ENCODE measurements at places on chromosomes 1 and 21.

DNA sequence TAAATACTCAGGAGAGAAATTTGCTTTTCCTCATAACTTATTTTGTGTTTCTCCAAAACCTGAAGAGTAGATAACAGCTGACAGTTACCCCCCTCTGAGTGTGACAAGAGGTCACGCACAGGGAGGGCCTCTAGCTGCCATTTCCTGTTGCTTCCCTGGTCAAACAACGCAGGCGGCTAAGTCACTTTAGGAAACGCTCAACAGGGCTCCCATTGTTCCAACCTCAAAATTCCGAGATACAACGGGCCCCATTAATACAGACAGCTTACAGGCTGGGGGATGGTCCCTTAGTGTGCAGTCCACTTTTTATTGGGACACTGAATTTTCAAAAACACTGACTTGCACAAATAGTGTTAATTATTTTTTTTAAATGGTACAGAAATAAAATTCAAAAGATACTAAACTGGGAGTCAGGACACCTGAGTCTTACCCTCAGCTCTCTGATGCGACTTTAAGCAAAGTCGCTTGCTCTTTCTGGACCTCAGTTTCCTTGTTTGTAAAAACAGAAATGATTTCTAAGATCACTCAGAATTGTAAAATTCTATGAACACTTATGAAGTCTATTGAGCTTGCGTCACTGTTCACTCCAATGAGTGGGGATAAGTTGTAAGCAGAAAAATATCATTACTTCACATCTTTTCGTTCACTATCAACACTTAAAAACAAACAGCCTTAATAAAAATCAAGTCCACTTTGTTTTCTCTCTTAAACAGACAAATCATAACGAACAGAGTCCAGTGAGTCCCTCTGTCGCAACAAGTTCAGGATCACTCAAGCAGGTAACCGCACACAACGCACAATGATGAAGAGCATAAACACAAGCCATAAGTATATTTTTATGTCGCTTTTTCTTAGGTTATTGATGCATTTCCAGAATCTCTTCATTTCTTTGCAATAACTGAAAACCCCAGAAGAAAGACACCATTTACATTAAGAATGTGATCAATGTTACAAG is 13.5 kb downstream of the LZIC start:
- no peak for DNase-seq

- DNase-seq: no peak
Measured at GRCh38 chr1:206690516-206690915, 5.8 kb downstream of the MAPKAPK2 start.

DNA sequence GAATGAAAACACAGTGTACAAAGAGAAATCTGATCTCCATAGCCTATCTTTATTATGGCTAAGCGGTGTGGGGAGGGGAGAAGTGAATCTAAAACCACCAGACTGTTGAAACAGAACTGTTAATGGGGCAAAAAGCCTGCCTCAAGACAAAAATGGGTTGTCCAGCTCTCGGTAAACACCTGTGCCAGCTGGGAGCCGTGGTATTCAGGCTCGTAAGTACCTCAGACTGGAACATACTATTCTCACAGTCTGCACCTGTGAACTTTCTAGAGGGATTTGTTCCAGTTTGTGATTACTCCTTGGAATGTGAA is 42.7 kb upstream of the ATP1A1 start:
- peak; percentile 77 for DNase-seq

DNA sequence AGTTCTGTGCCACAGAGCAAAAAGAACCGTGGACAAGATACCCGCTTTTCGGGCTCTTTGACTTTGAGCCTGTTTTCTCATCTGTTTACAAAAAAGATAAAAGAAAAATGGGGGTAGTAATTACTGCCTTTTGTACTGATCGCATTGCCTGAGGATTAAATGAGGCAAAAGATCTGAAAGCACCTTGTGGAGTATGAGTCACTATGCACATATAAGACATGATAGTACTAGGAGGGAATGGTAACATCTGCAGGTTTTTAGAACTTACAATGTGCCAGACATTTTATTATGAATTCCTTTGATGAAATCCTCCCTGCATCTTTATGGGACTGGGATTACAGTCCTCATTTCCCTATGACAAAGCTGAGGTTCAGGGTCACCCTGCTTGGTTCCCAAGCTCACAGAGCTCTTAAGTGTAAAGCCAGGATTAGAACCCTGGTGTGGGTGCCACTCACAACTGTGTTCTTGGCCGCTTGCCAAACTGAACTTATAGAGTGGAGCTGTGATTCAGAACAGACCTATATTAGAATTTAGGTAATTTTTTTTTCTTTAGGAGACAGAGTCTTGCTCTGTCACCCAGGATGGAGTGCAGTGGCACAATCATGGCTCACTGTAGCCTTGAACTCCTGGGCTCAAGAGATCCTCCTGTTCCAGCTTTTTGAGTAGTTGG is 1.8 kb downstream of the DISC1 start:
- no peak for DNase-seq

GRCh38 chr1:97332716-97333115 is 588.1 kb downstream of the DPYD start:
- no peak for DNase-seq

GRCh38 chr1:113998361-113998760 is 19.1 kb downstream of the OLFML3 start:
- no peak for DNase-seq

GRCh38 chr1:186299570-186299969 is 75.5 kb downstream of the TPR start:
- DNase-seq: no peak

GRCh38 chr1:44780583-44781121 is 5.3 kb downstream of the RPS8 start:
- DNase-seq: no peak

GRCh38 chr1:162220009-162220539 is 150.6 kb downstream of the NOS1AP start:
- DNase-seq: no peak

DNA sequence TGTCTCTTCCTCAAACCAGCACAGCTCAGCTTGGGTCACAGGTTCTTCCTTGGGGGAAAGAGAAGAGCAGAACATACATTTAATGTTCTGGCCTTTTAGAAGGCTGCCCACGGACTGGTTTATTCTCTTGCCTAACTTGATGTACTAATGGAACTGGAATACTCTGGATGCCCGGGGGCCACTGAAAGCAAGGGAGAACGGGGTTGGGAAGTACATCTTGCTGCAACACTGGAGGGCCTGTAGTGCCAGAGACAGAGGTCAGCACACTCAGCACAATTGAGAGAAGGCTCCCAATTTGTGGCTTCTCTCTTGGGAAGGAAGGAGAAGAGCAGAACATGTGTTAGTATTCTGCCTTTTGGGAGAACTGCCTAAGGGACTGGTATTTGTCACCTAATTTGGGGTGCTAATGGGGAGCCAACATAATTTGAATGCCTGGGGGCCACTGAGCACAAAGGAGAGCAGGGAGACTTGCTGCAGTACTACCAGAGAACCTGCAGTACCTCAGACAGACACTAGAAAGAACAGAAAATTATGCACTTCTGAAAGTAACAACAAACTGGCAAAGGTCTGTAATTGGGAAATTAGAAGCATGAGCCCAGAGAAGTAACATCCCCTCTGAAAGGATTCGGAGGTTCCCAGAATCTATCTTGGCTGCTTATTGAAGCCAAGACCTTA is 14.1 kb downstream of the ZNF691 start:
- DNase-seq: no peak

- DNase-seq: no peak
Measured at GRCh38 chr1:24536391-24536840, 19.5 kb upstream of the NCMAP start.

GRCh38 chr1:203711251-203712007 is 53.6 kb upstream of the LAX1 start:
- DNase-seq: no peak

DNA sequence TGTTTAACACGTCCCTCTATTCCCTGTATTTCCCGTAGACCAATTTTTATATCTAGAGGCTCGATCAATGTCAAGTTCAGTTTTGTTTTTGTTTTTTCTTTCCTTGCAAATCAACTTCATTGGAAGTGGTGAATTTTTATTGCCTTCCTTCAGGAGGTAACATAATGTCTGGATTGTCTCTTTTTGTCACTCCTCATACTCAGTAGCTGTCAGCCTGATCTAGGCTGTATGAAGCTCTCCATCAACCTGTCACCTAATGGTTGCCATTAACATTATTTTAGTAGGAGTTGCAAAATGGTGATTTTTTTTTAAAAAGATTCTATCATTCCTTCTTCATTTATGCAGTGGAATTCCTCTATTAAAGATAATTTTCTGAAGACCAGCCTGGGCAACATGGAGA is 49.7 kb upstream of the KIF26B start:
- DNase-seq: no peak

- DNase-seq: no peak
Measured at GRCh38 chr1:24735156-24735508, 10.1 kb upstream of the CLIC4 start.

- no peak for DNase-seq
Measured at GRCh38 chr1:16383888-16384287, 16.8 kb downstream of the SZRD1 start.

- DNase-seq: no peak
Measured at GRCh38 chr21:29550205-29550604, 251.5 kb downstream of the BACH1 start.

DNA sequence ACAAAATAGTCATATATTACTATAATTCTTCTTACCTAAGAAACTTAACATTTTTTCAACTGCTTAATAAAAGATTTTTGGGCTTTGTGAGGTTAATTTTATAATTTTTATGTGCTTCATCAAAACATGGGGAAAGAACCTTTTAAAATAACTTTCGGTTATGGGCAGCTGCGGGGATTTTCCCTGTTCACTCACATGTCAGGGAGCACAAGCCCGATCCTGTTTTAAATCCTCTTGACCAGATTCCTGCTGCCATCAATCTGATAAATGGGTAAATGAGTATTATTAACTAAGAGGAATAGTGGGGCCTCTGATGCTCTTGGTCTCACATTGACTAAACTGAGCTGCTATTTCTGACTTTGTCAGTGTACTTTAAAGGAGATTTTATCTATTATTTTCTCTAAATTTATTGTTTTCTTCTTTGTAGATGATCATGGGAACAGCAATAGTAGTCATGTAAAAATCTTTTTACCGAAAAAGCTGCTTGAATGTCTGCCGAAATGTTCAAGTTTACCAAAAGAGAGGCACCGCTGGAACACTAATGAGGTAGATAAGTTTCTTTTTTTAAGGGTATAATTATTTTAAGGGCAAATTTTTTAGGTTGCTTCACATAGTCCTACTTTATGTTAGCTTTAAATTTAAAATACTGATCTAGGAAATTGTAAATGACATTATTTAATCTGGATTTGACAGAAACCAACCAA is 39.6 kb downstream of the CAMTA1 start:
- DNase-seq: no peak

DNA sequence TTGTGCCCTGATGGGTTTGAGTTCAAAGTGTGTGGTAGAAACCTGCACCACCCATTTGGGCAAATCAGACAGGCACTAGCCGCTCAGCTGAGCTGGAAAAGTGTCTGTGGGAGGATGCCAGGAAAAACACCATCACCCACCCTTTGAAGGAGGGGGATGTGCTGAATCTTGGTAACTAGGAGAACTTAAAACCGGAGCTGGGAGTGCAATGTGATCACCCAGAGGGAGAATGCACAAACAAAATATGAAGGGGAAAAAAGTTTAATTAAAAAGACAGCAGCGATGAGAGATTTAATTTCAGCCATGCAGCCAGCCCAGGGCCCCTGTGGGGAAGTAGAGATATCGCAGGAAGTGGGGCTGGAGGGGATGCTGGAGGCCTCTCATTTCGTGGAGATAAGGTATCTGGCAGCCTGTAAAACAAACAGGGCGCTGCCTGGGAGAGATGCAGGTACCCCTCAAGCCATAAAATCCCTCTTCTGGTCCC is 86.8 kb upstream of the BCAR3 start:
- DNase-seq: no peak

GRCh38 chr1:240491156-240491555 is 120.8 kb downstream of the GREM2 start:
- DNase-seq: no peak

- no peak for DNase-seq
Measured at GRCh38 chr1:20739225-20739624, 6.7 kb upstream of the SH2D5 start.

DNA sequence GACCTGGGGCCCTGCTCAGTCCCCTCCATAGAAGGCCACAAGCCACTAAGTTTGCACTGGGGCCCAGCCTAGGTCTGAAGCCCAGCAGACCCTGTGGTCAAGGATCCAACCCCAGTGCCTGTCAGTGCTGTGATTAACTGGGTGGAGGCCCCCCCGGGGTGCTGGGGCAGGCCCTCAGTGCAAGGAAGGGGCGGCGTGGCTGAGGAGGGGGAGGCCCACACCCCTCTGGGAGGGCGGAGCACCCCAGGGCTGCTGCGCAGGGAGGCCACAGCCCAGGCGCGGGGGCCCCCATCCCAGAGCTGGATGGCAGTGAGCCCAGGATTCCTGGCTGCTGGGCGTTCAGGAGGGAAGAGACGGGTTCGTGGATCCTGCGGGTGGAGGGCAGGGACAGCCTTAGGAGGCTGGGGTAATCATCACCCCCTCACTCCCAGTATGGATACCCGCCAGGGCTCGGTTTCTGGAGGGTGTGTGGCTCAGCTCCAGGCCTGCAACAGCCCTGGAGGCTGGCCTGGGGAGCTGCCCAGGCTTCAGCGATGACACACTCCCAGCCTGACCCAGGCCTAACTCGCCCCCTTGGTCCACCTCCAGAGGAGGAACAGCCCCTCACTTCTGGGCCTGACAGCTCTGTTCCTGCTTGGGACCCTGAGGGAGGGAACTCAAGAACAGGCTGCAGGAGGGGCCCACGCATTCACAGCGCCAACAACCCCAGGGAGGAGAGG is 890 bp downstream of the GJC2 start:
- DNase-seq: no peak

GRCh38 chr1:199866210-199866617 is 161.3 kb upstream of the NR5A2 start:
- DNase-seq: no peak

All from SHP77 treated with DMSO at 0.1 percent for 48 hours (cell line).